ENCODE measurements at places on chromosomes 12 and 14. TPM values are rescaled to one million over a fixed set of nuclear protein-coding genes. Genes with fewer than 3 reads are reported as not detected.

- DNase-seq: no peak
Observed at GRCh38 chr14:22530127-22530526, 58.9 kb downstream of the DAD1 start.

- no peak for DNase-seq
Observed at GRCh38 chr12:65673156-65673690, 151.1 kb upstream of the HMGA2 start.

GRCh38 chr12:108627134-108627920, 6.4 kb downstream of the SELPLG start:
- peak; percentile 5 for DNase-seq

GRCh38 chr12:106234449-106234848, 13.4 kb downstream of the CKAP4 start:
- DNase-seq: no peak

- DNase-seq: no peak
Observed at GRCh38 chr12:28535216-28535615, 345.0 kb downstream of the CCDC91 start.

- DNase-seq: no peak
Observed at GRCh38 chr12:8819666-8819980, 2.8 kb upstream of the A2ML1 start.

DNA sequence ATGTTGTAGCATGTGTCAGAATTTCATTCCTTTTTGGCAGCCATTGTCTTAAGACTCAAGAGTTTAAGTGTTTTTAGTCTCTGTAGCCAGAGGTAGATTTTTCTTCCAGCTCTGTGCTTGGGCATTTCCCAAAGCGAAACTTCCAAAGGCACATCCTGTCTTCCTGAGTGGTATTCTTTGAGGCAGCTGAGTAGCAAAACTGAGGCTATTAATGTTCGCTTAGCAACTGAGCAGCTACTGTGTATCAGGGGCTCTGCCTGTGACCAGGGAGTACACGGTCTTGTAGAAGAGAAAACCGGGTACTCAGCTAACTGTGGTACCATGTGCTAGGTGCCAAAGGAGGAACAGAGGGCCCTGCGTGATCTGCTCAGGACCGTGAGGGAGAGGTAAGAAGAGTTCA, 52.0 kb downstream of the ETV6 start:
- no peak for DNase-seq

DNA sequence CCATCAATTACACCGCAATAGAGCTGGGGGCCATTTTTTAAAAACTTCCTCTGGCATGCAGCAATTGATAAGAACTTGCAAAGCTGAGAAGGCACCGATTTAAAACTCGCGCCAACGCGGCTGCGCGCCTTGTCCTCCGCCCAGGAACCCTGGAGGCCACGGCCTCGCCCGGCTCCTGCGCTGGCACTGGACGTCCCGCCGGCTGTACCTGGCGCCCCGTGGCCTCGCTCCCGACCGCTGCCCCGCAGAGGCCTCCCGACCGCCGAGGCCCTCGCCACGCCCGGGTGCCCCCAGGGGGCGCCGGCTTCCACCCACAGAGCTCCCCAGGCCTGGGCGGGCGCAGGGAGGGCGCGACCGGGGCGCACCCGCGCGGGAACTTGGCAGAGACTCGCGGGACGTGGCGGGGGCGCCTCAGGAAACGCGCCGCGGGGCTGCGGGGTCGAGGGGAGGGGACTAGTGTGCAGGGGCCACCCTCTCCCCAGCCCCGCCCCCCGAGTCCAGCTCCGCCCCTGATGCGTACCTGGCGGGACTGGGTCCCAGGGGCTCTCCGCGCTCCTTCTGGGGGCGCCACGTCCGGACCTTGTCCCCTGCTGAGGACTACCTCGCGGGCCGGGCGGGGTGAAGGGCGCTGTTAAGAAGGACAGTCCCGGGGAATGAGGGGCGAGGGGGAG, 65.7 kb downstream of the TNFAIP2 start:
- DNase-seq: no peak

DNA sequence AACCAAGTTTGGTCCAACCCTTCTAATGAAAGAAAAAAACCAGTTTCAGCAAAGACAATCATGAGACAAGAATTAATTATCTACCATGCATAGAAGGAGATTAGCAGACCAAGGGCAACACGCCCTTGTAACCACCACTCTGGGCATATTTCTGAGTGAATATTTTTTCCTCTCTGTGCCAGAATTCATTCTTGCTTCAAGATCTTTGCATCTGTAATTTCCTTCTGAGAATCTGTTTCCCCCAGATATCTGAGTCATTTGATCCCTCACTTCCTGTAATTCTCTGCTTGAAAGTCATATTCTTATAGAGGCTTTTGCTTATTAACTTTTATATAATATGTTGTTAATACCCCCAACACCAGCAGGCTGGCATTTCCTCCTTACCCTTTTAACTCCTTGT, 243.7 kb downstream of the SLC16A7 start:
- DNase-seq: no peak

- no peak for DNase-seq
Observed at GRCh38 chr14:104600141-104600643, 4.4 kb downstream of the TMEM179 start.

GRCh38 chr12:106750524-106750923, 24.0 kb upstream of the RIC8B start:
- DNase-seq: no peak

DNA sequence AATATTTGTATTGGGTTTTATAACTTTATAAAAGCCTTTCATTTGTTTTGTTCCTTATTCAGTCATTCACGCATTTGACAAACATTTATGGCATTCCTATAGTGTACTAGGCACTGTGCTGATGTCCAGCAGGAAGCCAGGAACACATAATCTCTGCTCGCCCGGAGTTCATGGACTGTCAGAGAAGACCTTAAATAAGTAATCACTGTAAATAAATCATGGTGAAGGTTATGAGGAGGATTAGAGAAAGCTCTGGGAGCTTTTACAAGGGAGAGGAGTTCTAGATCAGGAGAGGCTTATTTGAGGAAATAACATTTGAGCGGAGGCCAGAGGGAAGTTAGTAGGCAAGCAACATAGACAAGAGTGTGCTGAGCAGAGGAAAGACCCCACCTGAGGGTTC, 1.4 kb upstream of the RDH11 start:
- DNase-seq: no peak

DNA sequence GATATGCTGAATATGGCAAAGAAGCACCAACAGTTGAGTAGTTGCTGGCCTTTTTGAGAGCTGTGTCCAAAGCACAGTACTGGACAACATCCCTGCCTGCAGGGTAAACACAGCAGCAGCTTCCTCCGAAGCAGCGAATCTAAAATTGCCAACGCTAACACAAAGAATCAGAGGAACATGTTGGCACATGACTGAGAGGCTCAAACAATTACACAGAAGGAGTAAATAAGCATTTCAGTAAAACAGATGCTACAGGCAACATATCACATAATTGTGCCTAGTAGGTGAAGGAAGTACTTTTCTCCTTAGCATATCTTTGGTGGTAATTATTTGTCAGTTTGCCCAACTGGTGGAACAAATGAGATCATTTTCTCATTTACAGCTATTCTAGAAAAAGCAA, 52.1 kb downstream of the KICS2 start:
- no peak for DNase-seq

DNA sequence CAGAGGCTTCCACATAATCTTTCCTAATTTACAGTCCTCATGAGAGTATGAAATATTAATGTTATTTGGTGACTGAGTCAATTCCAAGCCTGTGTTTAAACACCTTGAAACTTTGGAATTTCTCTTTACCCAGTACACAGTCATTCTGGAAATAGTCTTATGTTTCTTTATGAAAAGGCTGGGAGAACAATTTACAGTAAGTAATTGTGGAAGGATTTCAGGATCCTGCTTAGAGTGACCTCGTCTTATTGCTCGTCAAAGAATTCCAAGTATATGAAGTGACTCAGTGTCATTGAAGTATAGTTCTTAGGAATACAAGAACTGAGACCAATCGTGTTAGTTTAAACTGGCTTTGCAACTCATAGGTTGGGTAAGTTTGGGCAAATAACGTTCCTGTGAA, 634.2 kb downstream of the SLC16A7 start:
- no peak for DNase-seq

- no peak for DNase-seq
Observed at GRCh38 chr12:2291947-2292346, 239.2 kb downstream of the CACNA1C start.

GRCh38 chr12:46523863-46524770, 151.5 kb upstream of the SLC38A2 start:
- DNase-seq: peak; percentile 44

DNA sequence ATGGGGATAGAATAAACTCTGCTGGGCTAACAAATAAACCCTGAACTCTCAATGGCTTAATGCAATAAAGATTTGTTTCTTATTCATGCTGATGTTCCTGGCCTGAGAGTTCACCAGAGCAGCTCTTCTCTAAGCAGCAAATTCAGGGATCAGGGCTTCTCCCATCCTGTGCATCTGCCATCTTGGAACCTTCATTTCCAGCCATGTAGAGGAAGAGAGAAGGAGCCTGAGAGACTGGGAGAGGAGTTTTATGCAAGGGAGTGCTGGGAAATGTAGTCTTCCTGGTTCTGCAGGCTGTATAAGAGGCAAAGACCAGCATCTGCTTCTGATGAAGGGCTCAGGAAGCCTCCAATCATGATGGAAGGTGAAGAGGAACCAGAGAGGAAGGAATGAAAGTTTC, 20.6 kb upstream of the APOLD1 start:
- no peak for DNase-seq

GRCh38 chr12:45051572-45052125, 750 bp upstream of the DBX2 start:
- DNase-seq: no peak

- DNase-seq: no peak
Observed at GRCh38 chr12:12210983-12211382, 55.9 kb downstream of the LRP6 start.

GRCh38 chr12:55631733-55632132, 5.0 kb upstream of the OR10P1 start:
- DNase-seq: no peak

DNA sequence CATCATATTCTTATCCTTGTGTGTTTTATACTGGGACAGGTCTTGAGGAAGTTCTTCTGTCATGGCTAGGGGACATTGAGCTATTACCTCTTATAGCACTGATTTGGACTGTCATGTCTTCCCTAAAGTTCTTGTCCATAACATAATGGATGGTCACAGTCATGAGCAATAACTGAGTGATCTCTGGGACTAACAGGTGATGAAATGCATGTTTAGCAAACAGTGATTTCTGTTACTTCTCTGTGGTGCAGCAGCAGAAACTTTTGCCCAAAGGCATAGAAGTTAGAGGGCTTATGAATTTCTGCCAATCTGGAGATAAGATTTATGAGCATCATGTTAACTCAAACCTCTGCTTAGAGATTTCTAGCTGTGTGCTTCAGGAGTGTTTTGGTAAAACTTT, 5.9 kb downstream of the ADIPOR2 start:
- DNase-seq: no peak

DNA sequence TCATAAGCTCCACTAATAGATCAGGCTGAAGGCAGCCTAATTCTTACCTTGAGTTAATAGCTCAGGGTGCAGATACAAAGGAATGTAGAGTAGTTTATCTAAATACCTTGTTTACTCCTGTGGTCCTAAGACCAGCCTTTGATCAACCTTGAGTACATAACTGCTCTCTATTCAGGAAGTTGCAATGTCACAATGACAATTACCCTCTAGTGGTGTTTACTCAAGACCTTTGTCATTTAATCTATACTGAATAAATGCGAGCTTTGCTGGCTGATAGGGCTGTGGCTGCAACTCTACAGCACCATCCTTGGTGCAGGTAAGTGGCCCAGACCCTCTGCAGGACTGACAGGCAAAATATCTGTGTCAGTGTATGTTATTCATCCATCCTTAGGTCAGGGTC, 282.7 kb downstream of the ATXN7L3B start:
- no peak for DNase-seq

DNA sequence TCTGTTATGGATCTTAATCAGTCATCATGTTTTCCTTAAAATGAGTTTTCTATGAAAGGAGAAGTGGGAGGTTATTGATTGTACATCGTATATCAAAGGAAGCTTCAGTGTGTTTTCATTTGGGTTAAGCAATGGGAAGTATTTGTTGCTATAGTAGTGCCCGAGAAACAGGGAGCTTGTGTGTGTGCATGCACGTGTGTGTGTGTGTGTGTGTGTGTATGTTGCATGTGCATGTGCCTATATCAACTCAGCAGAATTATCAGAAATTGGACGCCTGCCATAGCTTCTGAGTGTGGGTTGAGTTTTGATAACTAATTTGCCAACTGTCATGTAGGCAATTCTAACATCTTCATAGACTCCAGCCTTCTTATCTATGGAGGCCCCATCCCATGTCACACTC, 246.1 kb upstream of the CRY1 start:
- no peak for DNase-seq

DNA sequence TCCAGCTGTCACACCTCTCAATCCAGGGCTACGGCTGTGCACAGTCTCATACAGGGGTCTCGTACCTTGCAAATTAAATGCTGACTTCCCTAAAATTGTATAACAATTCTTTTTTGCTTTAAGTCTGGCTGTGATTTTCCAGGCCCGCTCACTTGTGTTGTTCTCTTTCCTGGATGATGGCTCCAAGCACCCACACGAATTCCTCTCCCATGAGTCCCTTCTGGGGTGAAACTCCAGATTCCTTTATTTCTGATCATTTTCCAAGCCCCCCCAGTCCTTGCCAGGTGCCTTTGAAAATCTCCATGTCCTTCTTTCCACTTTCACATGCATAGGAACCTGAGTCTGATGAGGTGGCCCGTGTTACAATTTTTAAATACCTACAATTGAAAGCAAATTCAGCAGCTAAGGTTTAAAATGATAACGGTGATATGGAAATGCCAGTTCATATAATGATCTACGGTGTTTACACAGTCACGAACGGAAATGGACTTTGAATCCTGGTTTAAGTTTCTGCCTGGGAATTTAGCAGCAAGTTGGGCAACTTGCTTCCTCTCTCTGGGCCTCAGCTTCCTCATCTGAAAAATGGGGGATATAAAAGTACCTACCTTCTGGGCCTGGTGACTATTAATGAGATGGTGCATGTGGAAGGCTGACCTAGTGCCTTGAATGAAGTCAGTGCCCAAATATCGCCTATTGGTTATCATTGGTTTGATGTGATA, 85.5 kb downstream of the STAB2 start:
- no peak for DNase-seq

The GOLGA5 gene
- 33.6 TPM for total RNA-seq

The CLMN gene
- total RNA-seq: 15.8 TPM

The TCL1B gene
- total RNA-seq: not detected

The DACT1 gene
- total RNA-seq: 43.6 TPM

The PRMT5 gene
- total RNA-seq: 32.0 TPM

The ASB2 gene
- total RNA-seq: 53.3 TPM

The NAV3 gene
- 40.3 TPM for total RNA-seq

The NUBPL gene
- 10.7 TPM for total RNA-seq

The OAS1 gene
- 20.9 TPM for total RNA-seq

The LYZ gene
- 180 TPM for total RNA-seq

The HCAR2 gene
- total RNA-seq: 0.29 TPM

Data from aorta (tissue), 5 donors.